ENCODE measurements at places on chromosomes 16 and 17.
A peak's percentile ranks its signal among the peaks of the same experiment; 100 is the strongest.

DNA sequence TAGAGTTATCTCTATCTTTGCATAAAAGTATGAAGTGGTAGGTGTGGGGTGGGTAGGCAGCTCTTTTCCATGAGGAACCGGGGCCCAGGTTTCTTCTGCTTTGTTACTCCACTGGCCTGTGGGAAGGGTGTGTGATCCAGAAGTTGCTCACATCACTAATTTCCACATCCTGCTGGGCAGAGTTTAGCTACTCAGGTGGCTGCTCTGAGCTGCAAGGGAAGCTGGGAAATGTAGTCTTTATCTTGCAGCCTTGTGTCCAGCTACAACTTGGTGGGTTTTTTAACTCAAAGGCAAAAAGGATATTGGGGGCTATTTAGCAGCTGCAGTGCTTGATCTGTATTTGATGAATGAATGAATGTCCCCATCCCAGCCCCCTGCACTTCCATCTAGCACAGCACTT, 335.3 kb downstream of the SNX29 start:
- DNase-seq, result no peak

GRCh38 chr16:84453061-84453752, 51.3 kb downstream of the MEAK7 start:
- no peak for DNase-seq

DNA sequence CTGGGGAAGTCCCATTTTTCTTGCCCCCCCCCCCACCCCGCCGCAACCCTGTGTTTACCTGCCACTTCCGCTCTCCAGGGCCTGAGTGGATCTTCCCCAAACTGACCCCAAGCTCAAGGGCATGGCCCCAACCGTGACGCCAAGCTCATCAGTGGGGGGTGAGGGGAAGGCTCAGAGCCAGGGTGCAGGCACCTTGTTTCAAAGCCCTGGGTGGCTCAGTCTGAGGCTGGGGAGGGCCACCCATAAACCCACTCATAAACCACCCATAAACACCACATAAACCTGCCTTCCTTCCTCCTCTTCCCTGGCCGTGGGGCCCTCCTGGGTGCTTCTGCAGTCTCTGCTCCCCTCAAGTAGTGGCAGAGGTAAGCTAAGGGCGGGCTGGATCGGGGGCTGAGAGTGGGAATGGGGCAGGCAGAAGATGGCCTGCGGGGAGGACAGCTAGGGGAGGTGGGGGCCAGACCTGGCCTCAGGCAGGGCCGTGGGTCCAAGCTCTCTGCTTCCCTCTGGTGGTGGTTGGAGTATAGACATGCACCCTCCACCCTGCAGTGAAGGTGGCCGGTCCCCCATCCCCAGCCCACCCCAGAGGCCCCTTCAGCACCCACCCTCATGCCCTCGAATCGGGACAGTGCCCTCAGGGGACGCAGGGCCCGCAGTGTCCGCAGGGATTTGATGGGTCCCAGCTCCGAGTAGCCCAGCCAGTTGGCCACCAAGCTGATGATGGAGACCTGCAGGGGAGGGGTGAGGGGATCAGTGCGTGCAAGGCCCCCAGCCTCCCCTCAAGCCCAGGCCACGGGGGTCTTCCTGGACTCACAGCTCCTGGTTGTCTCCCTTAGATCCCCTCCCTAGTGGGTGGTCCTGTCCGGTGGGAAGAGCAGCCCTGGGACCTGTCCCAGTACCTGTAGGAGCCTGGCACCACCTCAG, 14.6 kb upstream of the CD79B start:
- no peak for DNase-seq

- DNase-seq, result peak; percentile 9
Observed at GRCh38 chr17:50129728-50130558, at the start of gene SAMD14. TSS of gene SAMD14 (minus strand) at chr17:50130160. CDS start at chr17:50124959, 5,201 bp downstream.

DNA sequence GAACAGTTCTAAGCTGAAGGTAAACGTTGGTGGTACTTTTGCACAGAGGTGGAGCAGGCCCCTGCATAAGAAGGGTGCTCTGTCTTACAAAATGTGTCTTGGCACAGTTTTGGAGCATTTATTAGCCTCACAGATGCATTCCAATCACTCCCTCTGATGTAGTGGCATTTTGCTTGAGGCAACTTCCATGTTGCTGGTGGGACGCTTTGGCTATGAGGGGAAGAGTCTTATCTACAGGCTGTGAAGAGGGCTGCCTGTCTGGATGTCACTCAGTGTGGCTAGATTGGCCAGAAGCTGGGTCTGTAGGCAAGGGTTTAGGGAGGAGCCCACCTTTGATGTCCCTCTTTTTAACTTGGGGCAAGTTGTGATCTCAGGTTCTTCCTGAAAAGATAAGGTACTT, 2.6 kb upstream of the RARA start:
- no peak for DNase-seq

DNA sequence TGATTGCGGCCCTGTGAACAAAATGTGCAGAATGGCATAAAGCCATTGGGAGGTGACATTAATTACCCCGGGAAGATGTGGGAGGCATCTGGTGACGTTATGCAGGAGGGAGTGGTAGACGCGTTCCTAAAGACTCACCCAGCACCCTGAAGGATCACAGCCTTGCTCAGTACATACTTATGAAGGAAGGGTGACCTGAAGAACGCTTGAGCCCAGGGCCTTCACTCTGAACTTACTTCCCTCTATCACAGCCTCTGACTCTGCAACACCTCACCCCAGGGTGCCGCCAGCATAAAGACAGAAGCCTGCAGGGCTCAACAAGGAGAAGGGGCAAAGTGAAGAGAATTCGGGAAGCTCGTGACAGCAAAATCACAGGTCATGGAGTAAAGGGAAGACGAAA, 9.4 kb downstream of the MFSD6L start:
- DNase-seq, result no peak

DNA sequence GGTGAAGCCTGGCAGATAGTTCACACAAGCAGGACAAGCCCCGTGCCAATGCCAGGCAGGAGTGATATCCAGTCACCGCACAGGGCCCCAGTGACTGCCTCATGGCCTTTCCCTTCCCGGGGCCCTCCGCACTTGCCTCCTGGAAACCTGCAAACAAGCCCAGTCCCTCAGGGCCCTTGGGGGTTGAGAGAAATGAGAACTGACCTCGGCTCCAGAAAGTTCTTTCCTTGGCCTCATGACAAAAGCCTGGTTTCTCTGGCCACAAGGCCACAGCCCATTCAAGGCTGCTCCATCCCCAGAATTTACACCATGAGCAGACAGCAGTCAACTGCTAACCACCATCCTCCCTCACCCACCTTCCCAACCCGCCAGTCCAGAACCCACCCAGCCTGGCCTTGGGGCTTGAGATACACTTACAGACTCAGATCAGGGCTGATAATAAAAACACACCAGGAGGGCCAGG, 77.6 kb downstream of the CCDC182 start:
- DNase-seq, result no peak

DNA sequence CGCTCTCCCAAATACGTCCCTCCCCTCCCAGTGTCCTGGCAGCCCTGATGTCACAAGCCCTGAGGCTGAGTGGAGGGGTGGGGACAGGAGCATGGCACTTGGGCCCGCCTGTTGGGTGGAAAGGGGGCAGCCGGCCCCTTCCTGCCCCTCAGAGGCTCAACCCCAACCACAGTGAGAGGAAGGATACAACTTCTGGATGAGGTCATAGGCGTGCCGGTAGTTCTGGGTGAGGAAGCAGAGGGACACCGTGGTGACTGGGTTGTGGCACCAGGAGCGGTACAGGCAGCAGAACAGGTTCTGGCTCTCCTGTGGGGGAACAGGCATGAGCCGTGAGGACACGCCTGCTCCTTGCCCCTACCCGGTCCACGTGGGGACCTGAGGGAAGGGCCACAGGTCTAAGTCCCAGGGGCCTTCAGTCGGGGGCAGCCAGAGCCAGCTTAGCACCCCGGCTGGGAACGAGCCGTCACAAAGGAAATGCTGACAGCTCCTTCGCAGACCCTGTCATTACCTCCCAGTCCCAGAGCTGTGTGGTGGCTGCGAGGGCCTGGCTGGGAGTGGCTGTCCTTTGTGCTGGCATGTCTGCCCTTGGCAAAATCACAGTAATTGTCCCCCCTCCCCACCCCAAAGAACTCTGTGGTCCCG, 11.2 kb upstream of the MTSS2 start:
- DNase-seq, result no peak

DNA sequence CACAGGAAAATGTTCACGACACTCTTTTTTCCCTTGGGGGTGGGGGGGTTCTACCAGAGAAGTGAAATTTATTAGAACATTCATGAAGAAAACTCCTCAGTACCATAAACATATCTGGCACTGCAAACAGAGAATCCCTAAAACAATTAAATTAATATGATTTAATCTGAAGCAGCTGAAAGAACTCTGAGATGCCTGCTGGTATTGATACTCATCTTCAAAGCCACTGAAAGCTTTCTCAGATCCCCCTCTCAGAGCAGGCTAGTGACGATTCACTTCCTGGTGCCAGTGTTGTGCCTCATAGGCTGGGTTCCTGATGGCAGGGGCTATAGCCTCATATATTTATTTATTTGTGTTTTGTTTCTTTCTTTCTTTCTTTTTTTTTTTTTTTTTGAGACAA, 52.7 kb downstream of the MYH10 start:
- no peak for DNase-seq

GRCh38 chr17:27669850-27670249, 38.9 kb downstream of the LGALS9 start:
- DNase-seq, result no peak

DNA sequence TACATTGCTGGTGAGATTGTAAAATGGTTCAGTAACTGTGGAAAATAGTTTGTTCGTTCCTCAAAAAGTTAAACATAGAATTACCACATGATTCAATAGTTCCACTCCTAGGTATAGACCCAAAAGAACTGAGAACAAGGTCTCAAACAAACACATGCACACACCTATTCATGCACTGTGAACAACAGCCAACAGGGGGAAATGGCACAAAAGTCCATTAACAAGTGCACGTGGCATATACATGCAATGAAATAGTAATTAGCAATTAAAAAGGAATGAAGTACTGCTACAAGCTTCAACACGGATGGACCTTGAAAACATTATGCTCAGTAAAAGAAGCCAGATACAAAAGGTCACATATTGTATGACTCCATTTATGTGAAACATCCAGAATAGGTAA, 23.8 kb downstream of the SDK2 start:
- DNase-seq, result no peak

GRCh38 chr16:6527646-6528045, 805.0 kb upstream of the RBFOX1 start:
- DNase-seq, result peak; percentile 78

- DNase-seq, result no peak
Observed at GRCh38 chr16:2027024-2028010, 615 bp downstream of the NHERF2 start.

GRCh38 chr17:9912121-9913099, 7.3 kb upstream of the RCVRN start:
- DNase-seq, result no peak

GRCh38 chr17:7178973-7179316, 225 bp downstream of the ASGR1 start:
- no peak for DNase-seq

DNA sequence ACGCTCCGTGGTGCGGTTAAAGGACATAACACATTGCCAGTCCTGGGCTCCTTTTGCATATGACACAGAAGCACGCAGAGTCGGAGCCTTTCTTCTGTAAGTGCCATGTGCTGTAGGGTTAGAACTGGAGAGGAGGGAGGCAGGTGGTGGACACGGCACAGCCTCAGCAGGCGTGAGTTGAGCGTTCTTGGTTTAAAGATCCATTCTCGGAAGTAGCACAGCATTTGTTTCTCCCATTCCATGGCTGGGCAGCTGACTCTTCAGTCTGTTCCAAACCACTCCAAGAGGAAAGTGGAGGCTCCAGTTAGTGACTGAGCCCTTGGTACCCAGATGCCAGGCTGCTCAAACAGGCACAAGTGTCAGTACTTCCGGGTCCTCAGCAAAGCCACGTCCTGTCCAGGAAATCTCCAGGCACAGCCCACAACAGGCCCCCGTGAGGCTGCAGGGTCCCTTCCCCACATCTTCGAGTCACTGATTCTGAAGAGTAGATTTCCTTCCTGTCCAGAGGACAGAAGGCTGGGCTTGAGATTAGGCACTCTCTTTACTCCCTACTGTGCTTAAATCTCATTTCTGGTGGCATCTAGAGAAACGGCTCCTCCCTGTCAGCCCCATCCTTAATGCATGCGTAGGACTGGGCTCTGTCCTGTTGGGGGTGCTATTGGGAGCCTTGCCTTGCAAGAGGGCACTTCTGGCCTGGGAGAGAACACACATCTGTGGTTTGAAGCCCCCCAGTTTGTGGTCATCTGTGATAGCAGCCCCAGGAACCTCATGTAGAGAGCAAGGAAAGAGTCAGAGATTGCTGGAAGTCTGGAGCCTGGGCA, 39.6 kb upstream of the NAT9 start:
- DNase-seq, result peak; percentile 37

- no peak for DNase-seq
Observed at GRCh38 chr17:41176744-41177387, 1.2 kb downstream of the KRTAP4-2 start.

GRCh38 chr17:80397686-80398085, 17.3 kb upstream of the ENDOV start:
- no peak for DNase-seq

GRCh38 chr17:15492791-15493692, 25.6 kb upstream of the CDRT4 start:
- DNase-seq, result no peak

- DNase-seq, result no peak
Observed at GRCh38 chr16:81455006-81455405, 10.4 kb downstream of the CMIP start.

DNA sequence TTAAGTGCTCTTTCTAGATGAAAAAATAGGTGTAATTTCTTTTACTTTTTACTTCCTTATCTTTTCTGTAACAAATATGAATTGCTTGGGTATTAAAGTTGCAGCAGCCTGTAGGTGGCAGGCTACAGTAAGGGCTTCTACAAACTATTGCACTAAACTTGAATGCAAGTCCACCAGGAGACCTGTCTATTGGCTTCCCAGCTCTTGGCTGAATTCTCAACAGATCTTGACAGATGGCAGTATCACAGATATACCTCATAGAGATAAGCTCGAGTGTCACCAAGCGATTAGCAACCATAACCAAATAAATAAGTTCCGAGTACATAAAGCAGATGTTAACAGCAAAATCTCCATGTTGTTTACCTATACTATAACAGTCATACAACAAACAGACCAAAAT, 5.9 kb downstream of the BBS2 start:
- DNase-seq, result no peak

- no peak for DNase-seq
Observed at GRCh38 chr17:40345994-40346764, 18.4 kb downstream of the GJD3 start.
